Naive thymus-derived CD4-positive, alpha-beta T cell (primary cell): ENCODE measurements at places on chromosomes 6 and 20.

DNA sequence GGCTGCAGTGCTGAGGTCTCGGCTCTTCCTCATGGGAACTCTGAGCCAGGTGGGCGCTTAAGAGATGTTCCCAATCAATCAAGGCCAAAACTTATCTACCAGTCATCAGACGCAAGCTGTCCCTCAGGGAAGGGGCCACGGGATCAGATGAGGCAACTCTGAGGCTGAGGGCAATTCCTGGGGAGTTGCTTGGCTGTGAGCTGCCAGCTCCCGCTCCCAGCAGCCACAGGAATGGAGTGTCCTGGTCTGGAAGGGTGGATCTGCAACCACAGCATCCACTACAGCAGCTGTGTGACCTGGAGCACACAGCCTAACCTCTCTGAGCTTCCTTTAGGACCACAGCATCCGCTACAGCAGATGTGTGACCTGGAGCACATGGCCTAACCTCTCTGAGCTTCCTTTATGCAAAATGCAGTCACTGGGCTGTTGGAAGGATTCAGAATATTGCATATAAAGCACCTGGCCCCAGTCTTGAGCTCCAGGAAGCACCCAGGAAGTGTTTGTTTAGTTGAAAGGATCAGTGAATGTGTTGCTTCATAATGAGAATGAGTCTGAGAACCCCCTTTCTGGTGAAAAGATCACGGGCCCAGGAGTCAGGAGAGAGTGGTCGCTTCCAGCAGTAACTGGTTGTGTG lies 60.9 kb downstream of the TFAP2C start:
- no peak for DNase-seq

DNA sequence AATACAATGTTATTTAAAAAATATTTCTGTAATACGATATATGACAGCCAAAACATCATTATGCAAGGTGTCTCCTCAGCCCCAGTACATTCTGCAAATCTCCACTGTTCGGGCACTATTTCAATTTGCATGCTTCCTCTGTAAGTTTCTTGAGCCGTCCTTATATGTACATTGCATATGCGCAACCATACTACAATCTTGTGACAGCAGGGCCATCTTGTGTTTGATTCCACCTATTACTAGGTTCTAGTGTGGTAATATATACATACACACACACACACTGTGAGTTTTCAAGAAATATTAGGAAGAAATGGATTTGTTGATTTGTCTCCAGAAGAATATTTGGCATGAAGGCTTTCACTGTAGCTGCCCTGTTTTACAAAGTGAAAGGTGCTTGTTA lies 9.8 kb downstream of the LYRM4 start:
- DNase-seq: no peak

- DNase-seq: no peak
Observed at GRCh38 chr20:36682311-36682710, 36.3 kb upstream of the SLA2 start.

DNA sequence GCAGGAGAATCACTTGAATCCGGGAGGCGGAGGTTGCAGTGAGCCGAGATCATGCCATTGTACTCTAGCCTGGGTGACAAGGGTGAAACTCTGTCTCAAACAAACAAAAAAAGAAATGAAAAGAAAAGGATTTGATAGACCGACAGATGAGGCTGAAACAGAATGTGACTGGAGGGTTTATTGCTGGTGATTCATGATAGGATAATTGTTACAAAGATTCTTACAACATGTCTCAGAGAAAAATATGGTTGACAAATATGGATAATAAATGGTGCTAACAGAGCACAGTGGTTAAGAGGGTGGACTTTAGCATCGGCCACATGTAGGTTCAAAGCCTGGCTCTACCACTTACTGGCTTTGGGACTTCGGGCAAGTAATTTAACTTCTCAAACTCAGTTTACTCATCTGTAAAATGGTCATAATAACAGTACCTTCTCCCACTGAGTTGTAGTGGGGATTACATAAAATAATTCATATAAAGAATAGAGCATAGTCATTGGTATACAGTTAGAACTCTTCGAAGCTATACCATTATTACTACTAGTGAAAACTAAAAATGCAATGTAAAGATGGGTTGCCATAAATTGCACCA lies 131.9 kb downstream of the MAP3K7 start:
- DNase-seq: no peak

GRCh38 chr6:33320315-33321181 lies 3.0 kb upstream of the ZBTB22 start:
- no peak for DNase-seq

GRCh38 chr6:163661272-163661671 lies 246.8 kb downstream of the QKI start:
- DNase-seq: no peak

GRCh38 chr6:8904754-8905153 lies 469.4 kb upstream of the SLC35B3 start:
- DNase-seq: no peak

DNA sequence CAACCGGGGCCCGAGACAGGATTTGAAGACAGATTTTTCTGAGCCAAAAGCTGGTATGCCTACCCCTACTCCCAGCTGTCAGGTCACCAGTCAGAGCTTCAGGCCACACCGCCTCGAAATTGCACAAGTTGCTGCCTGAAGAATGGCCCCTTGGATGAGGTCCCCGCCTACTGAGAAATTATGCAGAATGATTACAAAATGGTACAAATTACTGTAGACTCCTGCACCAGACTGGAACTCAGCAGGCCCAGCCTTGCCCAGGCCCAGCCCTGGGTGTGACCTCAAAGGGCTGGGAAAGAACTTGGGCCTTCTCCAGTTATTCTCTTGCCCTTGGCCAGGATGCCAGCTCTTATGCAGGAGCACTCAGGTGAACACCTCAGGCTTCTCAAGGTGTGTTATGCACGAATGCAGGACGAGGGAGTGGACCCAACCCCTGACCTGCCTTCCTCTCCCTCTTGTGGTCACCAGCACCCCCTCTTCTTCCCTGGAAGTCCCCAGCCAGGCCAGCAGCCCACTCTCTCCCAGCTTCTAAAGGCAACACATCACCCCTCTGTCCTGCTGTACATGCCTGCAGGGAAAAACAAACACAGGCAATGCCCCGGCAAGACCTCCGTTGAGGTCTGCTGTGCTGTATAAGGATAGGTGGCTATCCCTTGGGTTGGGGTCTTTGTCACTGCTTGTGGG lies 88.7 kb upstream of the NAA20 start:
- DNase-seq: no peak

DNA sequence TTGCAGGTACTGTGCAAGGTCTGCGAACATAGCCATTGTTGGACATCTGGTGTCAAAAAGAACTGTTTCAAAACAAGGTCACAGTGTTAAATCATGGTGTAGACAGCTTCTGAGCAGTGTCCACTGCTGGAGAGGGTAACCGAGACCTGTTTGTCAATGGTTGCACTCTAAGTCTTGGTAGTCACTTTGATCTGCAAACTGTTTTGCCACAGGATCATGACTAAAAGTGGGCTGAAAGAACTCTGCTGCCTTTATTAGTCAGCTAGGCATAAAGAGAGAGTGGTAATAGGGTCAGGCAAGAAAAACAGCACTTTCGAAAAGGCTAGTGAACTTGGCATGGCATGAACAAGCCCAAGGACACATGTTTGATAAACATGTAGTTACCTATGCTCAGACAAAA lies 552.3 kb upstream of the CITED2 start:
- DNase-seq: no peak

DNA sequence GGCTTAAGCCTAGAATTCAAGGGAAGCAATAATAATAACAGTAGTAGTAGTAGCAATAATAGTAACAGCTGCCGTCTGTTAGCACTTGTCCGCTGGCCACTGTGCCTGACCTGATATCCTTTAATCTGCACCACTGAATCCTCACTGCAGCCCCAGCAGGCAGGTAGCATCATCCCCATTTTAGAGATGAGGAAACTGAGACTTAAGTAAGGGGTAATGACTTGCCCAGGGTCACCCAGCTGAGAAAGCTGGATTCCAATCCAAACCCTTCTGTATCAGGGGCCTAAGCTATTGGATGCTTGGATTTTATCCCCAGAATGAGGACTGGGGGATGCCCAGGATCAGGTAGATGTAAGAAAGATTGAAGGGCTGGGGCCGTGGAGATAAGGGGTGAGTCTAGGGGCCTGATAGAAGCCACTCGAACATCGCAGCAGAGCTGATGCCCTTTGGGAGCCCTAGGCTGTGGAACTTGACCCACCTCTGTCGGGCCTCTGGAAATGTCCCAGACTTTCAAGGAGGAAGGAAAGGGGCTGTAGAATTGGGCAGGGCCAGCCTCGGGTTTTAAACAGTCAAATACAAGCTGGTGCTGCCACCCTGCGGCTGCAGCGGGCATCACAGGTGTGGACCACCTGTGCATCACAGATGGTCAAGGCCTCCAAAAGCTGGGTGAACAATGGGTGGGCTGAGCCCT lies 102.1 kb upstream of the MYL9 start:
- peak; percentile 52 for DNase-seq

GRCh38 chr6:39495640-39496039 lies 173.1 kb upstream of the KCNK16 start:
- no peak for DNase-seq

DNA sequence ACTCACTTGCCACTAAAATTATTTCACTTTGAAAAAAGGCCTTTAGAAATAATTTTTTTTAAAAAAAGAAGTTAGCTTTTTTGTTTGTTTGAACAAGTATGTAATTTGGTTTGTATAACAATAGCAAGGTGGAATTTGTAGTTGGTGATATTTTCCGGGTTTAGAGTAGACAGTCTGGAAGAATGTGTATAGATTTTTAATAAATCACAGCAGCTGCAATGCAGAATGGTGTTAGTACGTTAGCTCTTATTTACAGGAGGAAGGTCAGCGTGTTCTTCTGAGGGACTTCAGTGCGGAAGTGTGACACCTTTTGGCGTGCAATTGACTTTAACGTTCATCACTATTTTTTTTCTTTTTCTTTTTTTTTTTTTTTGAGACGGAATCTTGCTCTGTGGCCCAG lies 115.4 kb downstream of the PLEKHG1 start:
- no peak for DNase-seq

- DNase-seq: no peak
Observed at GRCh38 chr6:118808793-118809638, 84.9 kb upstream of the ASF1A start.

- no peak for DNase-seq
Observed at GRCh38 chr6:41515995-41516394, 30.2 kb upstream of the FOXP4 start.

DNA sequence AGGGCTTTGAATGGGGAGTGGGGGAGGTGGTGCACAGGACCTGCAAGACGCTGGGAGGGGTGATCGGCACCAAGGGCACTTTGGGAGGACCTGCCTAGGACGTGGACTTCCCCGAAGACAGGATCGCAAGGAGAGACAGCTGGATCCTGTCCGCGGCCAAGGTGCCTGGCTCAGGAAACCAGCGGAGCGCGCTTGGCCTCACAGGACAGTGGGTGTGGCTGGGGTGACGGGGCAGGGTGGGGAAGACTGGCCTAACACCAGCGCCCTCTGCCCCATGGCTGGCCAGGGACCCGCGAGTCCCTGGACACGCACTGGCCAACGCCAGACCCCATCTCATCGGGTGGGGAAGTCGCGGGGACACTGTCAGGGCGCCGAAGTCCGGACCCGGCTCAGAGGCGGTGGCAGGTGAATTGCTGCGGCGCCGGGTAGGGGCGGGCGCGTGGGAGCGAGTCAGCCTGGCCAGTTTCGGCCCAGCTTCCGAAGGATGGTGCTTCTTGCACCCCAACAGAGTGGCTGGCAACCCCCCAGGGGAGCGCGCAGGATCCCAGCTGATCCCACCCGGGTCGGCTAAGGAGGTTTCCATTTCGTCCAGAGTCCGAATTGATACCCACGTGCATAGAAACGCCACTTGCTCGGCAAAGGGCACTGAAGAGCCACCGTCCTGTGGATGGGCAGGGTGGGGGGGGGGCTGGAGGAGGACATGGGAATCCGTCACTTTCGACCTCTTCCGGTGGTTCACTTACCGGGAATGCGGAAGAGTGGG lies 785 bp upstream of the THBD start:
- no peak for DNase-seq

DNA sequence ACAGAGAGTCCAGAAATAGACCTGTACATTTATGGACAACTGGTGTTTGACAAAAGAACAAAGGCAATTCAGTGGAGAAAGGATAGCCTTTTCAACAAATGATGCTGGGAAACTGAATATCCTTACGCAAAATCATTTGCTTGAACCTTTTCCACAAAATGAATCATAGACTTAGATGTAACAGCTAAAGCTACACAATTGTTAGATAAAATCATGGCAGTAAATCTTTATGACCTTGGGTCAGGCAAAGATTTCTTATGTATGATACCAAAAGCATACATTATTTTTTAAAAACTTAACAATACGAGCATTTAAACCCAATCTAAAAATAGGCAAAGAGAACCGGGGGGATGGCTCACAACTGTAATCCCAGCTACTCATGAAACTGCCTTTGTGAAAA lies 73.5 kb upstream of the DST start:
- DNase-seq: no peak

- no peak for DNase-seq
Observed at GRCh38 chr6:38077488-38078030, 258.0 kb downstream of the ZFAND3 start.

DNA sequence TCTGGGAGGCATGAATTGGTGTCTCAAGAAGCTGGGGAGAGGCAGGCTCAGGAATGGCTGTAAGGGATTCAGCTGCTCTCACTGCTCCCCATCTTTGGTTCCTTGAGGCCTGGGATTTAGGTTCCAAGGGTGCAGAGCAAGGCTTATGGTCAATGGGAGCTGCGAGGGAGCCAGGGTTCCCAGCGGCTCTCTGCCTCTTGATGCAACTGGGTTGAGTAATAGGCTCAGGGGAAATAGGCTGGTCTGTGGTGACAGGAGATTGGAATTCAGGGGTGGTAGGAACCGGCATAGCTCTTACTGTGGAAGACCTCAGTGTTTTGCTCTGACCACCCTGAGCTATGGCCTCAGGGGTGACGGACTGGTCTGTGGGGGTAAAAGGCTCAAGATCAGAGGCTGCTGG lies 13.0 kb upstream of the NRM start:
- DNase-seq: no peak

- DNase-seq: no peak
Observed at GRCh38 chr20:24157213-24157612, 168.6 kb upstream of the GGTLC1 start.

DNA sequence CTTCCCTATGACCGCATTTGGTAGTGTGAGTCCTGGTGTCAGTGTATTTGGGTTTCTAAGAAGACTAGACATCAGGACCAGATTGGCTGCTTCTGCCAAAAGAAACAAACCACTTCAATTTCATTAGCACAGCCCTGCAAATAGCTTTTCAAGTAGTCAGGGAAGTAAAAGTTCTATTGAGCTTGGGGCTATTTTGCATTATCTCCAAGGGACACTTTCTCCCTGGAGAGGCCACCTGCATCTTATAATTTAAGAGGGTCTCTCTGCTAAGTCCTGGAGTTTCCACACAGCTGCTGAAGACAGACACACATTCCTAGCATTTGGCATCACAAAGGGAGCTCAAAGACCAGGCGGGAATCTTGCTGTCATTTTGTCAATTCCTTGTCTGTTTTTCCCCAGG lies 141.2 kb downstream of the BMP2 start:
- no peak for DNase-seq

DNA sequence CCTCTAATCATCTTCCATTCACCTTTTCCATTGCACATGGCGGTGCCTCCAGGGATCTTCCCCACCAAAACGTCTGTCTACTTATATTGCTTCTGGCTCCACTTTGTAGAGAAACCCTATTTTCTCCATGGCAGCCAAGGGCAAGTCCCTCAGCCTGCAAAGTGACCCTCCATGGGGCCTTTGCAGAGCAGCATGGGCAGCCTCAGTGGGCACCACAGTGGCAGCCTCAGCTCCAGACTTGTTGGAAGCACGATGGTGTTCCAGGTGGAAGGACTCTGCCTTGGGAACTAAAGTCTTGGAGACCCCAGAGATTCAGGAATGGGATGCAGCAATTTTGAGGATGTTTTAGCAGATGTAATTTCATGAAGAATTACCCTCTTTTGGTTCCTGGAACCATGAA lies 18.5 kb upstream of the CCR6 start:
- DNase-seq: no peak

- DNase-seq: no peak
Observed at GRCh38 chr6:116408491-116408890, 37.7 kb downstream of the DSE start.
